Stimulated activated CD4-positive, alpha-beta T cell treated with anti-CD3 and anti-CD28 coated beads, Interleukin-2, amount 100 ng/mL, for 24 hours (primary cell): ENCODE measurements at places on chromosomes 16 and 17.

DNA sequence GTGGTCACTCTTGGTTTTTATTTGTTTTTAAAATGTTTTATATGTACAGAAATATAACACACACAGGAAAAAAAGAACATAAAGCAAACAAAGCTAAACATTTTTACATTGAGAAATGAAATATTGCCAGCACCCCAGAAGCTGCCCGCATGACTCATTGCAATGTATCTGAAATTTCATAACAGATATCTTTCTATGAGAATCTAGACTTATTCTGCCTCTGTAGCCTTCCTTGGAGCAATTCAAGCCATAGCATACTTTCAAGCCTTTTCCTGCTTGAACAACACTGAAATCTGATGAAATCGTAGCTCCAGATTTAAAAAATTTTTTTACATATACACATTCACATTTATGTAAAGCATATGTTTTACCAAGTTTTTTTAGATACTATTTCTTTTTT, 86.9 kb downstream of the RBBP6 start:
- no peak for DNase-seq

DNA sequence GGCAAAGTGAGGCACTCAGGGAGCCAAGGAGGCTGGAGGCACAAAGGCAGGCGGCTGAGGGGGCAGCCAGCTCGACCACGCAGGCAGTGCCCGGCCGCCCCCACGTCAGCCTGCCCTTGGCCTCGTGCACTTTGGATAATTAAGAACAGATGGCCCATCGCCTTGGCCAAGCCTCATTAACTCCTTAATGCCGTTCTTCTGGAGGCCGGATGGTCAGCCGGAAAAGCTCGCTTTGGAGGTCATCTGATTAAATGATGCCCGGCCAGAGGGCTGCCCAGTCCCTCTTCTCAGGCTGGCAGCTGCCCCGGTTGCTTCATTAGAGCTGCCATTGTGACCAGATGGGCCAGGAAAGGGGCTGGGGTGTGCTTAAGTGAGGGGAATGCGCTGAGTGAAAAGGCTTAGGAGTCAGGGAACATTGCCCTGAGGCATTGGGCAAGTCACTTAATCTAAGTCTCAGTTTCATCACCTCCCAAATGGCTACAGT, 364.0 kb downstream of the NPIPA8 start:
- no peak for DNase-seq

GRCh38 chr17:58028578-58028977, 21.5 kb upstream of the SRSF1 start:
- no peak for DNase-seq

DNA sequence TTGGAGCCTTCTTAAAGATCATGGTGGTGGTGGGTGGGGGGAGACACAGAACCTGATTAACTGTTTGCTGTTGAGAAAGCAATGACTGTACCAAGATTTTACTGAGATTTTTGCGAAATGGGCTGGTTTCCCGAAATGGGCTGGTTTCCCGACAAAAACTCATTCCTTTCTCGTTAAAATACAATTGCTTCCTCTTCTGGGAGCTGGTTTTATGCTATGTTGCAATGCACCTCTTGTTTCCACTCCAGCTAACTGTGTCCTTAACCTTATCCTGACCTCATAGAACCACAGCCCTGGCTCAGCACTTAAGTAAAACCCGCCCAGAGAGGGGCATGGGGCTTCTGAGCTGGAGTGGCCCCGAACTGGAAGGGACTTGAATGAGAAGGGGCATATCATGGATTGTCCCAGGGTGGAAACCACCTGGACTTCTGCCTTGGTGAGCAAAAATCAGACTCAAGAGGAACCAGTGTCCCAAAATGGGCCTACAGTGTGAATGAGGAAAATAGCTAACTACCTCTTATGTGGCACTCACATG, 20.9 kb downstream of the FAM20A start:
- DNase-seq = no peak

GRCh38 chr17:62986549-62986948, 20.5 kb downstream of the TANC2 start:
- no peak for DNase-seq

GRCh38 chr16:2253293-2253692, 1.9 kb upstream of the ECI1 start:
- no peak for DNase-seq

DNA sequence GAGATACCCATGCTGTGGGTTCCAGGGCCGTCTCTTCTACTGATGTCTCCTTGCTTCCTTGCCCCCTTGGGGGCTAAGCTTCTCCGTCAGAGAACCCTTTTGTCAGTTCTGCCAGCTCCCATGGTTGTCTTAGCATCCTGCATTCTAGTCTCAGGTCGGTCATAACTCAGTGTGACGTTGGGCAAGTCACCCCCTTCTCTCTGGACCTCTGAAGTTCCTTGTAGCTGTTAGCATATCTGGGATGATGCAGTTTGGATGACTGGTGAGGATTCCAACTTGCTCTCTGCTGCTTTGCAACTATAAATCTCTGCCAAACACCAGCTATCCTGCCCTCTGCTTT, 8.9 kb upstream of the MYL4 start:
- DNase-seq = no peak

- no peak for DNase-seq
Observed at GRCh38 chr17:50699410-50699809, 8.3 kb downstream of the ANKRD40 start.

DNA sequence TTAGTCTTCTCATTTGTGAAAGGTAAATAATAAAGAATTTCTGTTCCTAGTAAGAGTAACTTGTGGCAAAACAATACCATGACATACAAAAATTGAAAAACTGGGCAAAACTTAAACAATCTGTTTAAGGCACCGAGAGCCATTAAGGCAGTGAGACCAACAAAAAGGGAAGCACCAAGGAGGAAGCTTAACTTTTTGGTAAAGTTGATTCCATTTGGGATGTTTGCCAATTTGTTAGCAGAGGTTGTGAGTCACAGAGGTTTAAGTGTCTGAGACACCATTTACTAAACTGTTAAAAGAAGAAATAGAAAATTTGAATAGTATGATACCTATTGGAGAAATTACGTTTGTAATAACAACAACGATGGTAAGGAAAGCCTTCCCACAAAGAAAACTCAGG, 4.9 kb downstream of the SLC35G3 start:
- no peak for DNase-seq

DNA sequence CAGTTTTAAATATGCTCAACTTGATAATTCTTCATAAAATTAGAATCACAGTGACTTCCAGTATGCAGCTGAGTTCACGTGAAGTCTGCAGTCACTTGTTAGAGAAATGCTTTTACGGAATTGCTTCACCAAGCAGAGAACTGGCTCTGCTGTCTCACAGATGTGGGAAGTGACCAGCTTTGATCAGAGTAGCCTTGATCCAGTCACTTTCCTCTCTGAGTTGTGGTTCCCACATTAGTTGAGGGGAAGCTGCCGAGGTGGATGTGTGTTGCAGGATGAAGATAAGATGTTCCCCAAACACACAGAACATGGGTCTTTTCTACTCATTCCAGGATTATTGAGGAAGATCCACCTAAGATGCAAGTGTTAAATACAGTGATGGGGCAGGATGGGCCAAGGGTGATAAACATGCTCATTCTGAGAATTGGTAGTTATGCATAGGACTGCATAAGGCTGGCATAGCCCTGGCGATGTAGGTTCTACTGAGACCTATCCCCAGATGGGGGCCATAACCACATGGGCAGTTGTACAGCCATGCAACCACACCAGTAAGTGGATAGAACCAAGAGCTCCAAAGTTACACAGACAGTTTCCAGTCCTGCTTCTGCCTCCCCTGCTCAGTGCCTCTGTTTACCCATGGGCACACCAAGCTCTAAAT, 168.9 kb upstream of the MAF start:
- DNase-seq = no peak
